ENCODE measurements at places on chromosomes 1 and 21.

DNA sequence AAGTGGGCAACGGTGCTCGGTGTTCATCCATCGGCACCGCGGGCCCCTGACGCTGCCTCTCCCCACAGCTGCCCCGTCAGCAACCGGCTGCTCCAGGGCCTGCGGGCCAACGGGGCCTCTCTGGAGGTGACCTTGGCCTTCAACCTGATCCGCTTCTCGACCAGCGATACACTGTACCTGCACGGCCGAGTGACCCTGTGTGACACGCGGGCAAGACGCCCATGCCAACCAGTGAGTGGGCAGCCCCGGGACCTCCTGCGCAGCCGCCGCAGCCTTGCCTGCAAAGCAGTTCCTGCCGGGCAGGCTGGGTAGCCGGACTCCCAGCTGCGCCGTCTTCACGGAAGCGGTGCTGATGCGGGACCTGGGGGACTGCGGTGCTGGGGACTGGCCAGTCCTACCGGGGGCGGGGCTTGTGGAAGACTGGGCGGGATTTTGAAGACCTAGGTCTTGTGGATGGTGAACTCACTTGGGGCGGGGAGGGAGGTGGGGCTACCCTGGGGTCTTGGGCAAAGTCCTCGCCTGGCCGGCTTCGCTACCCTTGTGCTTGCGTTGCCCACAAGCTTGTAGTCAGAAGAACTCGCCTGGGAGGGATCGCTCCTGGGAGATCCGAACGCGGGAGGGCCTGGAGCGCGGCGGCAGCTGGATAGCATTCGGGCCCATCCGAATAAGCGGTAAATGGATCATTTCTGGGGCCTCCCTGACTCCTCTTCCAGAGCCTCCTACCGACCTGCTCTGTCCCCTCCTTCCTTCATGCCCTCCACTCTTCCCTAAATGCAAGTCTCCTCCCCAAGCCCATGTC is 8.8 kb upstream of the CEP85 start:
- peak; percentile 75 for DNase-seq

GRCh38 chr1:193270996-193271395 is 84.6 kb upstream of the B3GALT2 start:
- DNase-seq, result no peak

DNA sequence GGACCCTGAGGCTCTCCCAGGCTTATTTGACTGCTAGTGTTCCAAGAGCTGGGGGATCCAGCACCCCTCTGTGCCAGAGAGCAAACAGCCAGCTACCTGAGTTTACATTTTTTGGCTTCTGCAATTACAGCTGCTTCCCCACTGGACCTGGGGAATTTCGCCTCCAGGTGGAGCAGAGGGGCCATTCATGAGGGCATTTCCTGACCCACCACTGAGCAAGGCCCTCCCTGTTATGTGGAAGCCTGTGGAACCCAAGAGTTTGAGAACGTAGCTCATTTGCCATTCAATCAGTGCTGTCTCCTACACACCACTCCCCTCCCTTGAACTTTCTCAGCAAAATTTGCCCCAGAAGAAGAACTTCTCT is 42.7 kb upstream of the TMEM51 start:
- DNase-seq, result no peak

DNA sequence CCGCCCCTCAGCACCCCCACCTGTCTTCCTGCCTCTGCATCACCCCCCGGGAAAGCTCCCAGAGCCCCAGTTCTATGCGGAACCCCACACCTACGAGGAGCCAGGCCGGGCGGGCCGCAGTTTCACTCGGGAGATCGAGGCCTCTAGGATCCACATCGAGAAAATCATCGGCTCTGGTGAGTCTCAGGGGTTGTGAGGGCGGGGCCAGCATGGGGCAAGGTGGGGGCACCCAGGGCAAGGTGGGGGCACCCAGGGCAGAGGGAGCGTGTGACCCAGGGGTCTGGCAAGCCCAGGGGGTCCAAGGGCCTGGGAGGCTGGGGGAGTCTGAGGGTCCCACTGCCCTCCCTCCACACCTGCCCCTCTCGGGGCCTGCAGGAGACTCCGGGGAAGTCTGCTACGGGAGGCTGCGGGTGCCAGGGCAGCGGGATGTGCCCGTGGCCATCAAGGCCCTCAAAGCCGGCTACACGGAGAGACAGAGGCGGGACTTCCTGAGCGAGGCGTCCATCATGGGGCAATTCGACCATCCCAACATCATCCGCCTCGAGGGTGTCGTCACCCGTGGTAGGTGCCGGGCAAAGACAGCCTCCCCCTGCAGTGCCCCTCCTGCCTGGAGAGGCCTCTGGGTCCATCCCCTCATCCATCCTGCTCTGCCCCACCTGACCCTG is 34.1 kb downstream of the EPHA8 start:
- no peak for DNase-seq

DNA sequence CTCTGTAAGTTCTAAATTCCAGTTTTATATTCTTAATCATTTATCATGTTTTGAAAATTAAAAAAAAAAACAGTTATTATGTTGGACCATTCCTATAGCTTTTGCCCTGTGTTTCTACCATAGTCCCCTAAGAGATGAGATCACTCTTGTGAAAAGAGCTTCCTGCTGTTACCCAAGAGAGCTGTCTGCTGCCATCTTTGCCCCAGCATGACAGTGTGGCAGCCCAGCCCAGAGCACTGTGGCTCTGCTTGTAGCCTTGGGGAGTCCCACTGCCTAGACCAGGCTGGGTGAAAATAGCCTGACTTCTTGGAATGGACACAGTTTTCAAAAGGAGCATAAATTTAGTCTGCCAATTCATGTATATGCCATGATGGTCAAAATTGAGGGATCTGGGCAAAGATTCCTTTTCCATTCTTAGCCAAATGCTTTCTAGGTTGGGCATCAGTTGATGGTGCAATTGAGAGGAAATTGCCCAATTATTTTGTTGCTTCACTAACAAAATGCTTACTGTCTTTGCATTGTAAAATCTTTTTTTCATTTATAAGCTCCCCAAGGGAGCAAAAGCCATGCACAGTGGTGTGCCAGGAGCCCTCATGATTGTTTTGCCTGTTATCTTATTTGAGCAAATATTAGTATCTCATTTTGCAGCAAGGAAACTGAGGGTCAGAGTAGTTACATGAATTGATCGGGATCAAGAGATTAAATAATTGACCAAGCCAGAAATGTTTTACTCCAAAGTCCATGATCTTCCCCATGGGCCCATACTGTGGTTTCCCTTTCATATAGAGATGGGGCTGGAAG is 72.8 kb downstream of the ETS2 start:
- peak; percentile 42 for DNase-seq

GRCh38 chr1:50995651-50996050 is 25.6 kb downstream of the CDKN2C start:
- no peak for DNase-seq

DNA sequence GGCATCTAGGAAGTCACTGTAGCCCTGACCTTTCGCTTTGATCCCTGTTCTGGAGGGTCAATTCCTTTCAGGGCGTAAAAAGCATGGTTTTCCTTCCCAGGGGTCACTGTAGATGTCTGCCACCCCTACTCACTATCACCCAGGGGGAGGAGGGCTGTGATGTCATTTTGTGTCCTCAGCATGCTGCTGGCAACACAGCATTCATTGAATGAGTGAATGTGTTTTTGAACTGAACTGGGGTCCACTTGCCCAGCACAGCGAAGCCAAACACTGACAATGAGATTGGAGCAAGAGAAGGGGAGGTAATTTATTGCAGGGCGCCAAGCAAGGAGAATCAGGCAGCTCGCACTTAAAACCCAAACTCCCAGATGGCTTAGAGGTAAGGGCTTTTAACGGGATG is 78.2 kb upstream of the PGBD5 start:
- DNase-seq, result no peak

GRCh38 chr1:154481053-154481452 is 21.0 kb upstream of the TDRD10 start:
- peak; percentile 39 for DNase-seq

All from hematopoietic multipotent progenitor cell treated with erythropoietin and hydrocortisone succinate and interleukin-3 and kit ligand, for 4 days (in vitro differentiated cells).